ENCODE measurements at places on chromosomes 7 and 10. TPM values are rescaled to one million over a fixed set of nuclear protein-coding genes. Genes with fewer than 3 reads are reported as not detected.

Gene LRRC17
- 0.14 TPM for total RNA-seq

Gene GRM3
- total RNA-seq: not detected

Gene CLCN1
- total RNA-seq: not detected

Gene COL13A1
- total RNA-seq: not detected

Gene UPK3B
- total RNA-seq: 1.6 TPM

Gene PKD2L1
- total RNA-seq: not detected

Gene ADAMTS14
- 0.07 TPM for total RNA-seq

Gene GAD2
- not detected for total RNA-seq

Gene WIPF3
- total RNA-seq: not detected

Gene C10orf53
- not detected for total RNA-seq

Gene ZCCHC24
- total RNA-seq: 0.73 TPM

Gene XRCC2
- total RNA-seq: 41.2 TPM

Gene EPHB6
- total RNA-seq: 1.8 TPM

Gene PDK4
- not detected for total RNA-seq

Gene TMEM225B
- total RNA-seq: 1.1 TPM
